ENCODE measurements at places on chromosomes 16 and 17.

GRCh38 chr17:72382971-72383722 is 262.3 kb downstream of the SOX9 start:
- no peak for DNase-seq

DNA sequence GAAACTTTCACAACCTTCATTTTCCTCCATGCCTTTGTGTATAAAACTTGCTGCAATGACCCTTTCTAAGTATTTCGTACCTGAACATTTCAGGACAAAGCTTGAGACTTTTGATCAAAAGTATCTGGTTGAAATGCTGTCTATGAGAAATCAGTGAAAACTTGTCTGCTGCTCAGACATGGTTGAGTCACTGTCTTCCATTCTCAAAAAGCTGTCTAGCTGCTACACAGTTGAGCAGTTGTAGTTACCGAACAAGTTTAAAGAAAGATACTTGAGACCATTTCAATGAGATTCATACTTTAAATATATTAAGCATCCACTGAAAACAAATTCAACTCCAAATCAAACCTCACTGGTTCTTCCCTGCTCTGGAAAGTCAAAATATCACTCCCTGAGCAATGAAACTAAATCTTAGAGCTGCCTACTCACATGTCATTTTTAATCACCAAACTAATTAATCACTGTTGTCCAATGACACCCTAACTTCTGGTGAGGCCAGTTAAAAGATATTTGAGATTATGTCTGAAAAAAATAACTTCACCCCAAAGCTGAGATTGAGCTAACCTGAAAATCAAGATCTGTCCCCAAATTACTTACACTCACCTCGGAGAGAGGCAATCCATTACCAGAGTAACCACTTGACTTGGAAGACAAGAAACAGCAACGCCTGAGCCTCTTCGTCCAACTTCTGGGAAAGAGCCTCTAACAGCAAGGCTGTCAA is 488 bp downstream of the TMEM100 start:
- DNase-seq: no peak

GRCh38 chr17:27414271-27414670 is 42.0 kb upstream of the KSR1 start:
- no peak for DNase-seq

- DNase-seq: no peak
These were observed 3.4 kb downstream of the SP6 start for GRCh38 chr17:47847341-47848197.

DNA sequence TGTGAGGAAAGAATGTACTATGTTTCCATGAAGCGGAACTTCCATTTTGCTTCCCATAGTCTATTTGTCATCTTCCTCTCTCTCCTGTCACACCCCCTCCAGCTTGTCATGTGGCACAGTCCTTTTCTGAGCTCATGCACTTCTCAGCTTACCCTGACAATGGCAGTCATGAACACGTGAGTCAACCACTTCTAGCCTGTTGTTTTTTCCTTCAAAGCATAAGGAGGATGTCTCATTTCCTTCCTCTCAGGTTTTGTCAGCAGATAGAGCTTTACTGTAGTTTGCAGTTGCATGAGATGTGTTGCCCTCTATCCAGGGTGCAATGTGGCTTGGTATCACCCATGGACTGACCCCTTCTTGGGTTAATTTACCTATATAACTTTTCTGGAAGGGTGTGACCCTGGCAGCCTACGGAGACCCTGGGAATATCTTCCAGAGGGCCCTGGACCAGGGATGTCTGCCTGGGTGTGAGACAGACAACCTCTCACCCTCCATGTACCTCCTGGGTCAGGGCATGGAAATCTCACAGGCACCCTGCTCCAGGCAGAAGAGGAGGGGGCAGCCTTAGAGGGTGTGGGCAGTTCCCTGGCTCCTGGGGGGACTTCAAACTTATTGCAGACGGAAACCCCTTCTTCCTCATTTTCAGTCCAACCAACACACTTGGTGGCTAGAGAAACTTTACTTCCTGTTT is 4.0 kb upstream of the ZNF267 start:
- DNase-seq: peak; percentile 71

- DNase-seq: no peak
These were observed 32.1 kb downstream of the ZFHX3 start for GRCh38 chr16:73015612-73016487.

DNA sequence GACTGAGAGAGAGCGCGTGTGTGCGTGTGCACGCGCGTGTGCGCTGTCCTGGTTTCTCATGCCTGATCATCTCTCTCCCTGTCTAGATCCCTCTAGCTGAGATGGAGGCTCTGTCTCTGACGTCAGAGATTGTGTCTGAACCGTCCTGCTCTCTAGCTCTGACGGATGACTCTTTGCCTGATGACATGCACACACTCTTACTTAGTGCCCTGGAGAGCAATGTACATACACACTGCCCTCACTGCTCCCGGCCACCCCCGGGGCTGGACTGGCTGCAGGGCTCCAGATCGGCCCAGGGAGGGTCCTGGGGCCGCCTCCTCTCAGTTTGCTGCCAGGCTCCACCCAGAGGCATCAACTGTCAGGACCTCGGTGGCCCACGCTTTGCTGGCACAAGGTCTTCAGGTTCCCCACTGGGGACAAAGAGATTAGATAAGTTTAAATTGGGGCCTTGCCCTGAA is 13.1 kb upstream of the ABCC3 start:
- DNase-seq: no peak

- peak; percentile 21 for DNase-seq
These were observed 15.3 kb downstream of the LCMT1 start for GRCh38 chr16:25126820-25127232.

DNA sequence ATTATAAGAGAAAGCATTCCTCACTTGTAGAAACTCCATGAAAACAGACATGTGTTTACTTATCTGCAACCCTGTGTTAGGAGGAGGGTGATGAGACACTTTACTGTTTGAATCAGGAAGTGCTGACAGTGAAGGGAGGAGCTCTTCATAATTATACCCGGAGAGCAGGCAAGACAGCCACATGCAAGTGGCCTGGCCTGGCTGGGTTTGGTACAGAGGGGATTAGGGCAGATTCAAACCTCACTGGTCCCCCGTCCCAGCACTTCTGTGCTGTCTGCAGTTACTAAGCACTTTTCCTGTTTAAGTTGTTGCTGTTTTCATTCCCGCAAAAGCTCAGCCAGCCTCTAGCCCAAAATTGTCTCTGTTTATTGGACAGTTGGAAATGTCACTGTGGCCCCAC is 78.5 kb downstream of the WWOX start:
- no peak for DNase-seq

- DNase-seq: no peak
These were observed at the start of gene RHBDL3 for GRCh38 chr17:32265192-32265923. Gene RHBDL3 (plus strand): TSS chr17:32265832. CDS start chr17:32266190, 358 bp downstream.

- DNase-seq: peak; percentile 51
These were observed 64.8 kb upstream of the AMZ2 start for GRCh38 chr17:68182940-68183551.

DNA sequence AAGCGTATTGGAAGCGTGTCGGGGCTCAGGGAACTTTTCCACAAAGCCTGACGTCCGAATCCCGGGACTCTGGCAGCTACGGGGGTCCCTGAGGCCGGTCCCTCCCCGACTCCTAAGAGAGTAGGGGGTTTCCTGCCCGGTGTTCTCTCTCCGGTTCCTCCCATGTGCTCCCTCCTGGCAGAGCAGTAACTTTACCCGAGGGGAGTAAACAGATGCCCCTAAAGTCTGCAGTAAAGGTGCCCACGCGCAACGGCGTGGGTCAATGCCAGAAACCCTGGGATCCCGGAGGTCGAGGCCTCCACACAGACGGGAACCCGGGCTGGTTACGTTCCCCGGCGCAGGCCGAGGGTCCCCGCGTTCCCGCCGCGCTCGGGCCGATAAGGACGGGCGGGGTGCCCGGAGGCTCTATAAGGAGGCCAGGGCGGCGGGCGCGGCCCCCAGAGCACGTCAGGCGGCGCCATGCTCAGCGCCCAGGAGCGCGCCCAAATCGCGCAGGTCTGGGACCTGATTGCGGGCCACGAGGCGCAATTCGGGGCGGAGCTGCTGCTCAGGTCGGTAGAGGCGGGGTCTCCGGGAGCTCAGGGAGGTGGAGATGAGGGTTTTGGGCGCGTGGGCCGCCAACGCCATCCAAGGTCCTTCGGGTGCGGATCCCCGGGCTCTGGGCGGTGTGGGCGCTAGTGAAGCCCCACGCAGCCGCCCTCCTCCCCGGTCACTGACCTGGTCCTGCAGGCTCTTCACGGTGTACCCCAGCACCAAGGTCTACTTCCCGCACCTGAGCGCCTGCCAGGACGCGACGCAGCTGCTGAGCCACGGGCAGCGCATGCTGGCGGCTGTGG is at the start of gene HBM:
Gene HBM (plus strand): TSS at position 440 of the 836 bp plus-strand sequence. CDS start 20 bp downstream, at position 460.
- DNase-seq: no peak

GRCh38 chr17:2745317-2746037 is 4.0 kb downstream of the CCDC92B start:
- DNase-seq: no peak

- DNase-seq: no peak
These were observed 16.7 kb upstream of the MYO18A start for GRCh38 chr17:29196769-29197515.

- DNase-seq: no peak
These were observed 27.4 kb upstream of the LYRM9 start for GRCh38 chr17:27920569-27920968.

DNA sequence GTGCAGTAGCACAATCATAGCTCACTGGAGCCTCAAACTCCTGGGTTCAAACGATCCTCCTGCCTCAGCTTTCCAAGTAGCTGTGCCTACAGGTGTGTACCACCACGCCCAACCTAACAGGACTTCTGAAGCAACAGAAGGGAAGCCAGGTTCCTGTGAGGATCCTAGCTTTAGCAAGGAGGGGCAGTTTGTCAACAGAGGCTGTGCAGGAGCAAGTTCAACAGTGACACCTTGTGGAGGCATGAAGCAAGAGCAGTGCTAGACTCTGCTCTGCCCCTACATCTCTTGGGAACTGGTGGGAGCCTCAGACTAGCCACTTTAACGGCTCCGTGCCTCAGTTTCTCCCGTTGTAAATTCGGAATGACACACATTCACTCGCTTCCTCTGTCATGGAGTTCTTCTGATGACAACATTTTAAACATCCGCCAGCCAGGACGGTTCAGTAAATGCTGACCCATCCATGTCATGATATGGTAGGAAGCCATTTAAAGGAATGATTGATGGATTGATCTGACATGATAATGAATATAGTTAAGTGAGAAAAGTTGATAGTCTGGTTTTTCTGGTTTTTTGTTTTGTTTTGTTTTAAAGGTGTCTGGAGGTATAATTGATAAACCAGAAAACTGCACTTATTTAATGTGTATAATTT is 218.7 kb downstream of the MRTFB start:
- DNase-seq: no peak

DNA sequence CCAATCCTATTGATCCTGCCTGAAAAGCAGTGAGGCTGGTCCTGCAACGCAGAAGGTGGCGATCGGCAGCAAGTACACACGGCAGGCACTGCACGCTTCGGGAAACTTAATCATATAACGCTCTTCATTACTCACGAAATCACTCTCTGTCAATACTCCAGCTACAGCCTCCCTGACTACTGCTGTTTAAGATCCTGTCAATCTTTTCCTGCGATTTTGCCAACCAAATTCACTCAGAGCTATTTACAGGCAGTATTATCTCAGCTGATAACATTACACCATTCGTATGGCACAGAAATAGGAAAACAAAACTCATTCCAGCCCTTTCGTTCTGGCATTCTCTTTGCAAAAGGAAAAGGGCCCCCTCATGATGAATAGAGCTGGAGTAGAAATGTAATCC is 262.4 kb upstream of the CDH8 start:
- DNase-seq: no peak

DNA sequence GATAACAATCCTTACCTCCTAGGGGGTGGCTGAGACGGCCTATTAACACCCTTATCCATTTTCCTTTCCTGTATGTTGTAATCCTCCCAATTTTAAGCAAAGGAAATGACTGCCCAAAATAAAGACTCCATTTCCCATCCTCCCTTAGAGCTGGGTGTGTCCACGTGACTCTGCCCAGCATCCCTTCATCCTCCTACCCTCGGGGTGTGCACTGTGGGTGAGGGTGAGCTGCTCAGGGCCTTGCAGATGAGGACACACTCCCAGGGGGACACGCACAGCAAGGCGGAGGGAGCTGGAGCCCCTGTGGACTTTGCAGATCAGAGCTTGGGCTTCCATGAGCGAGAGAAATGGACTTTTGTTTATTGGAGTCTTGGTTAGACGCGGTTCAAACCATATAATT is 186.8 kb downstream of the IRF8 start:
- DNase-seq: no peak

DNA sequence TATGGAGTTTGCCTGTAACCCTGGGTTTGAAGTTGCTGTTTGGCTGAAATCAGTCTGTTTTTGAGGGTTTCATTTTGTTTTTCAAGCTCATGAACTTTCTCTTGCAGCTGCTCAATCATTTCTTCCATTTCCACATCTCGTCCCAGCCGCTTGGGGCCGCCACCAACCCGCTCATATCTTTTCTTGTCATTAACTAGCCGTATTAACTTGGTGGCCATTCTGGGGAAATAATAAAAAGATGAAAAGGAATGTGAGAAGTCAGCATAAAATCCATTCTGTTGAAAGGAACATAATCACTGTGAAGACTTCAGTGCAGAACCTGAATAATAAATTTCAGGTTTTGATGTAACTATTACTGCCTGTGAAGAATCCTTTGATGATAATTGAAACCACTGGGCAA is 11.5 kb downstream of the RPGRIP1L start:
- DNase-seq: no peak

GRCh38 chr16:84953190-84953746 is 58.1 kb downstream of the ZDHHC7 start:
- DNase-seq: no peak
